Osteoblast (primary cell): ENCODE measurements at places on chromosomes 1 and 21. TPM values are rescaled to one million over a fixed set of nuclear protein-coding genes. Genes with fewer than 3 reads are reported as not detected.

- DNase-seq = no peak
Observed at GRCh38 chr1:167563579-167564246, 10.2 kb upstream of the CREG1 start.

- no peak for DNase-seq
Observed at GRCh38 chr1:118963456-118964430, 24.4 kb downstream of the TBX15 start.

GRCh38 chr1:221698579-221699349 is 43.1 kb downstream of the DUSP10 start:
- DNase-seq = no peak

DNA sequence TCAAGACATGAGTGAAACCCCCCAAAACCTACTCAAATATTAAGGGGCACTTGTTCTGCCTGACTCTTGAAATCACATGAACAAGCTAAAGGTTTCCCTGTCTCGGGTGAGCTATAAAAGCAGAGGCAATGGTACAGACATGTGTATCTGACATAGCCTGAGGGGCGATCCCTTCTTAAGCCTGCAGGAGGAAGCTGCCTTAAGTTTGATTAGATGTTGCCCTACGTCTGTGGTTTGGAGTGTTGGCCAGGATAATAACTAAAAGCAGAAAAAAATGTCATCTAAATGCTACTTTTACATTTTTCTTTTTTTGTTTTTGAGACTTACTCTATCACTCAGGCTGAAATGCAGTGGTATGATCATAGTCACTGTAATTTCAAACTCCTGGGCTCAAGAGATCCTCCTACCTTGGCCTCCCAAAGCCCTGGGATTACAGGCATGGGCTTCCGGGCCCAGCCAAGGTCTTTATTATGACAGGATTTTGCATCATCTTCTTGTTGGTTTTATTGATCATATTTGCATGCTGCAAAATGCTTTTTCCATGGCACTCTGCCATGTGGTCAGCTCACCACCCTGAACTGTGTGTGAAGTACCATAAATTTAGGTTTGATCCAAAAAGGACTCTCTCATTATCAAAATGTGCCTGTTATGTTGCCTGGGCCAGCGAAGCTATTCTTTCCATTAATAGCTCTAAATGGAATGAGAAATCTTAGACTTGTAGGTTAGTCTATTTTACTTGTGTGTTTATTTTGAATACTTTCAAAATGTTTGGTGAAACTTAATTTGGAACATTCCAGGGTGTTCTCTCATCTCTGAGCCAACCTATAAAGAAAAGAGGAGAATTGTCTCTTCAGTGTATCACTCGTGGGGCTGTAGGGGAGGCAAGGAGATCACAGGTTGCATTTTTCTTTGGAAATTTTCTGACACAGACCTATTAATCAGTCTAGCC is 15.0 kb upstream of the HMGN1 start:
- no peak for DNase-seq

PEAR1 gene
- 17.0 and 21.2 TPM in 2 replicates for total RNA-seq

TP73 gene
- total RNA-seq = not detected in 2 replicates

MOV10 gene
- total RNA-seq = 35.1 and 38.7 TPM in 2 replicates

SLC9C2 gene
- not detected in 2 replicates for total RNA-seq
